ENCODE measurements at places on chromosomes 11 and 22. TPM values are rescaled to one million over a fixed set of nuclear protein-coding genes. Genes with fewer than 3 reads are reported as not detected.

Gene LYVE1
- total RNA-seq = not detected

Gene NXPE1
- total RNA-seq = not detected

Gene FIBIN
- not detected for total RNA-seq

Gene EXPH5
- 0.65 TPM for total RNA-seq

Gene NLRP6
- 5.2 TPM for total RNA-seq

Gene BACE1
- total RNA-seq = 0.27 TPM

Gene RAG2
- not detected for total RNA-seq

Gene APOL5
- not detected for total RNA-seq

Gene KCNA4
- total RNA-seq = not detected

Gene KRTAP5-10
- total RNA-seq = not detected

Gene IRAG1
- not detected for total RNA-seq

Gene MRGPRF
- not detected for total RNA-seq

Gene SLC43A3
- 181 TPM for total RNA-seq

Gene APOA4
- total RNA-seq = not detected

Gene OTOG
- not detected for total RNA-seq

Gene SHISA8
- total RNA-seq = 6.1 TPM

Gene NLRP14
- total RNA-seq = 0.10 TPM

Gene OR8J3
- not detected for total RNA-seq

Gene HEPN1
- not detected for total RNA-seq

Gene GAS2
- total RNA-seq = 2.0 TPM

Gene SLC17A6
- not detected for total RNA-seq

Gene NAALAD2
- total RNA-seq = not detected

Gene GUCY1A2
- total RNA-seq = not detected

Gene FBLN1
- total RNA-seq = not detected

Gene OR2AT4
- total RNA-seq = not detected

Gene MIOX
- total RNA-seq = not detected

All from activated T-helper 1 cell treated with anti-CD3 and anti-CD28 coated beads, Interleukin-12 subunit alpha, Interleukin-12 subunit beta, Interleukin-2, Interleukin-4 antibody, amounts not matched to agents 30 ng/mL and 10 ng/mL and 1 ng/mL, durations not matched to agents 14 hours and 24 hours and 36 hours (primary cell).